Caudate nucleus (tissue), 63 donors: ENCODE measurements at places on chromosomes 2 and 18.

DNA sequence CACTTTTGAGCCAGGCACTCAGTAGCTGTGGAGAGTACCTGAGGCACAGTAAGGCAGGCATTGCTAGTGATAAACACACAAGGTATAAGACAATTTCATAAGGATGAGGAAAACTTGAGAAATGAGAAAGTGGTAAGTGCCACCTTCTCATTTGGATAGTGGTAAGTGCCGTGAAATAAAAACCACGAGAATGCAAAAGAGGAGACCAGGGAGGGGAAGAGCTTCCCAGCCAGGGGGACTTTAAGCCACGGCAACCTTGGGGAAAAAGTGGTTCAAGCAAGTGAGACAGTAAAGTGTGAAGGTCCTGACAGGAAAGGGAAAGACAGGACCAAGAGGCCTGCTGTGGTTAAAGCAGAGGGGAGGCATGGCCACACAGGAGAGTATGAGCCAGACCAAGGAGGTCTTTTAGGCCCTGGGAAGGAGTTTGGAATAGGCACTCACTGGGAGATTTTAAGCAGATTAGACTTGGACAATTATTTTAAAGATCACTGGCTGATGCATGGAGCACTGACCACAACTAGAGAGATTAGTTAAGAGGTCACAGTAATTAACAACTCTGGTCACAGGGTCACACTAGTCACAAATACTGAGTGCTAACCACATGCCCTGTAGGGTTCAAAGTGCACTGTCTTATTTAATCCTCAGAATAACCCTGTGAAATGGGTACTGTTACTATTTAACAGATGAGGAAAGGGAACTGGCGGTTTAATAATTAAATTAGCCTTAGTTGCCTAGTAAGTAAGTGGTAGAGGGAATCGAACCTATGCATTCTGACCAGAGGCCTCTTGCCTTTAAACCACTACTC lies 50.1 kb downstream of the THOC1 start:
- no peak for DNase-seq

DNA sequence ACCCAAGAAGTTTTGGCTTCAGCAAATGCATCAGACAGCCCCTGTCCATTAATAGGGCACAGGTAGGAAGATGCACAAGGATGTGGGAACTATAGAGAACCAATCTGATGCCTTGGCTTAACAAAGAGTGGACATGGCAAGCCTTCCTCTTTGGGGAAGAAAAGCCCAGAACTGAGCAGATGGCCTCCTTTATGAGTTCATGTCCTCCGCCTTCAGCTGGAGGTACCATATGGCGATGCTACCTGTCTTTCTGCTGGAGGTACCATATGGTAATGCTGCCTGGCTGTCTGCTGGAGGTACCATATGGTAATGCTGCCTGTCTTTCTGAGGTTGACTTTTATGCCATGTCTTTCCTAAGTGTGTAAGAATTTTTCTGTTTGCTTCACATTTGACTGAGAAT lies 6.0 kb downstream of the RETREG2 start:
- no peak for DNase-seq

GRCh38 chr2:101983928-101984327 lies 7.8 kb upstream of the IL1R2 start:
- DNase-seq: no peak

GRCh38 chr2:48482313-48482712 lies 47.6 kb upstream of the STON1 start:
- no peak for DNase-seq

DNA sequence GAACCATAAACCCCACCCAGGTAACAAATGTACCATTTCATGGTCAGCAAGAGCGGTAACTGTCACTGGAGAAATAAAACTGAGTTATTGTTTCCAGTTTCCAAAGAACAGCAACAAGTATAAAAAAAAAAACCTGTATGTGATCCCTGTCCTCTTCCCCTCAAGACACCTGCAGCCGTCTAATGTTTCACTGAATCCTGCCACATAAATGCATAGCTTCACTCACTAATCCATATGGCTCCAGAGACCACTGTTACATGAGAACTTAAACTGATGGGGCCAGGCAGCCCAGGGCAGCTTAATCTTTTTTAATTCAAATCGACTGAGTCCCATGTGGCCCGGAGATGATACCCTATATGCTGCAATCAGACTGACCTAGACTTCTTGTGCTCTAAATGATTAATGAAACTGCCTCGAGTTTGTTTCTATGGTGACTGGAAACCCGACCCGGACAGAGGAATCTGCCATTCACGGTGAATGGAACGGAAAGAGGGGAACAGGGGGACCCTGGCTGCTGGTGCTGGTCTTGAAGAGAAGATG lies 60.9 kb upstream of the SIX2 start:
- no peak for DNase-seq
